ENCODE measurements at places on chromosomes 3 and 15.

DNA sequence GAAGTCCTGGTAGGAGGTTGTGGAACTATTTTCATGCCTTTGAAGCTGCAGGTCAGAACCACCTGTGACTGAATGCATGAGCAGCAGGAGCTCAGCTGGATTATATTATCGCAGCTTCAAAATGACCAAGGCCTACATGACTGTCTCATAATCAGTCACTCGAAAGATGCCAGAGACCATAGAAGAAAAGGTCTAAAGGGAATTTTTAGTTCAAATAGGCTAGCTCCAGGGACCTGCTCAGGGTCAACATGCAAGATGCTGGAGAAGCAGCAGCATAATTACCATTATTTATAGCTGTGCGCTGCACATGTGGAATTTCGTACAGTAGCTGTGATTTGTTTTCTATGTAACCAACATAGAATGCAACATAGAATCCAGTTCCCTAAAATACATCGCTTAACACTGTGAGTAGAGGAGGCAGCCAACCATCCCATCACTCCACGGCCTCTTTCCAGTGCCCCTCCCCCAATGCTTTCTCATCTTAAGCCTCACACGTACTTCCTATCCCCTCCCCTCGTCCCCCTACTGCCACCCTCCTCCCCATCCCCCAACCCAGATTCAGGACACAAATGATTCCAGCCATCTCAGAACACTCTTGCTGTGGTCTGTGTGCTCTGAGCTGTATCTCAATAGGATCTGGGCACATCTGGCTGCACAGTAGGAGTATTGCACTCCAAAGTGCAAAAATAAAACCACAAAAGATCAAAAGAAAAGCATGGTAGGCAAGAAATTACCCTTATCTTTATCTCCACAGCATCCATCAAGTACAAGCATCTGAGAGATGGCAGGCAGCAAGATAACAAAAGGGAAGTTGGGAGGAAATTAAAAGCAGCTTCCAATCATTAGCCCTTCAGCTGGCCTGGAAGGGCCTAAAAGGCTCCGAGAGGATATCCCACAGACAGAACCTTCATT is 352.8 kb upstream of the SEMA6D start:
- no peak for DNase-seq

- no peak for DNase-seq
These were observed 9.9 kb upstream of the RBSN start for GRCh38 chr3:15108869-15109268.

DNA sequence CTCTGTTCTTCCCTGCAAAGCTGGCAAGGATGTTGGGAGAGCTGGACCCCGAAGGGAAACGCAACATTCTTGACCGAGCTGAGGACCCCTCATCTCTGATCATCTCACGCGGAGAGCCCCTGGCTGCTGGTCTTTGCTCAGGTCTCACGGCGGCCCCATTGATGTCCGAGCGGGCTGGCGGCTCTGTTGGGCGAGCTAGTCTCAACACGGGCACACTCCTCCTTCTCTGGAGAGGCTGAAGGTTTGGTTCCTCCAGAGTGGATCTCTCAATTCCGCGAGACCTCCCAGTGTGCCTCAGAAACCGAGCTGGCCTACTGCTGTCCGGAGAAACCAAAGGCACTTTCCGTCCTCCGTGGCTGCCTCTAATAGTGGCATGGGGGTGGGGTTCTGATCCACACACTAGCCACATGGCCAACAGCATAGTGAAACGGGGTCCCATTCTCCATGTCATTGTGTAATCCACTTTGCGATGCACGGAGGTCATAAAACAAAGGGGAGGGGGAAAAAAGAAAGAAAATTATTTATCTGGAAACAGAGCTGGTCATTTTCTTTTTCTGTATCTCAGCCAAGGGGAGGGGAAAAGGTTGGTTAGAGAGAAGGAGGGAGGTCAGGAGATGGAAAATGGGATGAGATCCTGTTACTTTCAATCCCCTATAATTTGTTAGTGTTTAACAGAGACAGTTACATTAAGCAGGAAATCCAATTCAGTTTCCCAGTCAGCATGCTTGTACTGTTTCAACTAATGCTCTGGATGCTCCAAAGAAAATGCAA is 1.3 kb downstream of the CCDC80 start:
- no peak for DNase-seq

GRCh38 chr3:188385295-188385694 is 231.3 kb downstream of the LPP start:
- no peak for DNase-seq

DNA sequence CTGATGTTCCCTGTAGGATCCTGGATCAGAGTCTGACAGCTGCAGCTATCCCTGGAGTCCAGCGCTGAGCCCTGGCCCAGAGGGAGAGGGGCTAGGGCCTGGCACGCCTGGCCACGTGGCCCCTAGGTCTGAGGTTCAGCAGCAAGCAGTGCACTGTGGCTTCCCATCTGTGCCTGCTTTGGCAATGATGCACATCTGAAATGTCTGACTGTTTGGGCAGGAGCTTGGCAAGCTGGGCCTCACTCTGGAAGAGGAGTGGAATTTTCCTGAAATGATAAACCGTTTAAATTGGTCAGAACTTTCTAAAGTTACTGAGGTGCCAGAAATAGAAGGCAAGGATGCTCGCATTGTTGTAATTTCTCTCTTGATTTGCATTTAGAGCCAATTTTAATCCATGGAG is 48.8 kb upstream of the MRPS22 start:
- no peak for DNase-seq

DNA sequence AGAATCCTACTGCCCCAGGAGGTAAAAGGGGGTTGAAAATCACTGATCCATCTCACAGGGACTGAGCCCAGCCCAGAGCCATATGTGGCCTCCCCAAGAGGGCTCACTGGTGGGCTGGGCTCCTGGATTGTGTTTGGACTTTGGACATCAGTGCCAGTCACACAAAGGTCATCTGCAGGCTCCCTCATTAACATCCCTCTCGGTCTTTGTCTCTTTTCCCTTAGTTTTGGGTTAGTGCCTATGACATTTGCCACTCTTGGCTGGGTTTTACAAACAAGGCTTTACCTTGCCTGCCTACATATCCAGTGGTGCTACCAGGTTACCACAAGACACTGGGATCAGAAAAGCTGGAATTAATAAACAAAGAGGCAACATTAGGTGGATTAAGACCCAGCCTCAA is 27.9 kb downstream of the IFT122 start:
- no peak for DNase-seq

DNA sequence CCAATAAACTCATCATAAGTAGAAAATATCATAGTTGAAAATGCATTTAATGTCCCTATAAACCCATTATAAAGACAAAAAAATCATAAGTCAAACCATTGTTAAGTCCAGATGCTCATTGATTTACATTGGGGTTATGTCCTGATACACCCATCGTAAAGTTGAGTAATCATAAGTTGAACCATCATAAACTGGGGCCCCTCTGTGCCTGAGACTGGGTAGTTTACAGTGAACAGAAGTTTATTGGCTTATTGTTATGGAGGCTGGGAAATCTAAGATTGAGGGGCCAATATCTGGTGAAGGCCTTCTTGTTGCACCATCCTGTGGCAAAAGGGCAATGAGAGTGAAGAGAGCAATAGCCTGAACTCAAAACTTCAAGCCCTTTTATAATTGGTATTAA is 10.6 kb downstream of the MKRN3 start:
- DNase-seq = no peak

- DNase-seq = peak; percentile 43
These were observed 10.6 kb downstream of the PARP14 start for GRCh38 chr3:122691195-122691594.

DNA sequence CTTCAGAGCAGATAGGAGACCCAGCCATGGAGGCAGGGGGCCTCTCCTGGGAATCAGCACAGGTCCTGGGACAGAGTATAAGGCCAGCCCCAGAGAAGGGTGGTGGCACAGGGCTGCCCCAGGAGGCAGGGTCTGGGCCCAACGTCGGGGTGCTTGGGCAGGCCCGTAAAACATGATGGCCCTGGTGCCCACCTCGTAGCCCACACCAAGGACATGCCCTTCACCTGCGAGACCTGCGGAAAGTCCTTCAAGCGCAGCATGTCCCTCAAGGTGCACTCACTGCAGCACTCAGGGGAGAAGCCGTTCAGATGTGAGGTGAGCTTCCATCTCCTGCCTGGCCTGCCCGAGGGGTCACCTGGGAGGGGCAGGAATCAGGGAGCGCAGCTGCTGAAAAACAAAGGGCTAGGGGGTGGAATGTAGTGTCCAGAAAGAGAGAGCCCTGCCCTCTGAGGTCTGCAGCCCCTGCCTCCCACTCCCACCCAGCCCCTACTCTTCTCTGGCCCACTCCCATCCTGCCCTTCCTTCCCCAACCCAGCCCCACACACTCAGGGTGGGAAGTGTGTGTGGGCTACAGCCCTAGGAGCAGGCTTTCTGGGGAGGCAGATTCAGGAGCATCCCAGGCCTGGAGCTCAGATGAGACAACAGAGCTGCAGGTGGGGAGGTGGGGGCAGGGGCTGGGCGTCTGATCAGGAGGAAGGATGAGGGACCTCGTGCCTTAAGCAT is 9.5 kb downstream of the ZBTB47 start:
- DNase-seq = no peak

GRCh38 chr15:68387381-68388143 is 44.4 kb downstream of the ITGA11 start:
- DNase-seq = no peak

DNA sequence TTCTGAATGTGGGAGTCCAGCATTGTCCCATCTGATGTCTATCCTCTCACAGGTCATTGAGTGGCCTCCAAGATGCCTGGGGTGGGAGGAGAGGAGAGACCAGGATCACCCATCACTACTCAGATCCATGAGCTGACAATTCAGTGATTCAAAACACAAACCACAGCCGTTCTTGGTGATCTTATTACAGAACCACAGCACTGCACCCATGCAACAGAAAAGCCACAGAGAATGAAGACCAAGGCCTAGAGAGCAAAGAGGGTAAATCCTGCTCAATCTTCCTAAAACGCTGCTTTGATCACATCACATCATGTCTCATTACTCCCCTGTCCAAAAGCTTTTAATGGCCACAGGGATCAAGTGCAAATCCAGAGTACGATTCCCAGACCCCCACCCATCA is 23.5 kb downstream of the ANP32A start:
- no peak for DNase-seq

GRCh38 chr3:191441687-191442086 is 19.3 kb upstream of the PYDC2 start:
- no peak for DNase-seq

- no peak for DNase-seq
These were observed 356.6 kb upstream of the GRM7 start for GRCh38 chr3:6504347-6504746.

GRCh38 chr3:157445857-157446256 is 9.2 kb downstream of the PTX3 start:
- DNase-seq = no peak

GRCh38 chr15:68210821-68211655 is 5.9 kb upstream of the CALML4 start:
- DNase-seq = peak; percentile 25

DNA sequence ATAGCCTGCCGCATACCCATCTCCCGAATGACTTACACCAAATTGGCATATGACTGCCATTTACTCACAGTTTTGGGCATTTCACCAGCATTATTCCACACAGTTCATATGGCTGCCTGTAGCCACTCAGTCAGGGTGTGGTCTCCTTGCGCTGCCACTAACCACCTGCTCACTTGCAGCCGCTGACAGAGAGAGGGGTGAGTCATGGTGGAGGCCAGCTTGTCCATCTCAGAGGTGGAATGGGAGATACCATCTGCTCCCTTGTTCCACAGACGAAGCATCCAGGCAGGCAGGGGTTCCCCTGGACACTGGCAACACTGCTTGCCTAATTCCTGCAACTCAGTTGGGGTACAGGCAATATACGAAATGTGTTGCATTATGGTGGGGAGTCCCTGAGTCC is 15.6 kb downstream of the CCRL2 start:
- DNase-seq = no peak

All from NCI-H1694 treated with DMSO at 0.1 percent for 48 hours (cell line).